Metanephros (tissue), 2 donors: ENCODE measurements at places on chromosomes 6 and 20. TPM values are rescaled to one million over a fixed set of nuclear protein-coding genes. Genes with fewer than 3 reads are reported as not detected.

Gene UNC5CL
- 14.6 TPM for total RNA-seq

Gene COL10A1
- total RNA-seq, result 0.82 TPM

Gene OXT
- not detected for total RNA-seq

Gene TRIM31
- not detected for total RNA-seq

Gene SLC24A3
- 8.9 TPM for total RNA-seq

Gene SLC29A1
- total RNA-seq, result 49.7 TPM

Gene LPA
- 0.06 TPM for total RNA-seq

Gene LHFPL5
- total RNA-seq, result not detected
